Activated CD8-positive, alpha-beta memory T cell treated with anti-CD3 and anti-CD28 coated beads for 1 hour (primary cell): ENCODE measurements at places on chromosomes 3 and 15.

- DNase-seq: no peak
These were observed 47.3 kb downstream of the HERC2 start for GRCh38 chr15:28274635-28275034.

DNA sequence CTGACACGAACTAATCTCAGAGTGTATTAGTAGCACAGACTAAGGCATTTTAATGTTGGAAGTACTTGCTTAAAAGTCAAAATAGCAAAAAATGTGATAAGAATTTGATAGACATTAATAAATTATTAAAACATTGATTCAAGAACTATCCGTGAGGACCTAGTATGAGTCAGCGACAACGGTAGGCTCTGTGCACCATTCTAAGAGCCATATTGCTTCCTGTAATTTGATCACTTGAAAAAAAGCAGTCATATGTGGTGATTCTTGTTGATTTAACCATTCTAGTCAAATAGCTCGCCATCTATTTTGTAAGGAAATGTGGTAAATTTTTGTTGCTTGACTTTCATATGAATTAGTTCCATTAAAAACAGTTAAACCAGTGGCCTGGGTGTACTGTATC lies 534.9 kb upstream of the ARRDC4 start:
- no peak for DNase-seq

- DNase-seq: no peak
These were observed 1035.3 kb upstream of the GBE1 start for GRCh38 chr3:82796765-82797164.

GRCh38 chr3:61808526-61808925 lies 247.2 kb downstream of the PTPRG start:
- DNase-seq: no peak

- no peak for DNase-seq
These were observed 95.5 kb downstream of the FILIP1L start for GRCh38 chr3:100018806-100019205.

DNA sequence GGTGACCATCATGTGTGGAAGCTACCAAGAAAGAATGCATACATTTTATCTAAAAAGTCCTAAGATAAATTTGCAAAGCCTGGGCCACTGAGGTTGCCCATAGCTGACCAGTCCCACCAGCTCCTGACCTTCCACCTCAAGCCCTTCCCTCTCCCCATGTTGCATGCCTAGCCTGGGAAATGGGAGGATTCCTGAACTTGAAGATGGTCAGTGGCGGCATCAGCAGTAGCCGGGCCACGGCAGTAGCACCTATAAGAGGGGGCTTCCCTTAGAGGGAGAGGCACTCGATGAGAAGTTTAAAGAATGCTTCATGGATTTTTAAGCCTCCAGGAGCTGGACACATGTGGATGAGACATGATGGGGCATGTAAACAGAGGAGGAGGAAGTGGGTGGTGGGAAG lies 172.1 kb downstream of the KLF13 start:
- no peak for DNase-seq
